ENCODE measurements at places on chromosomes 5 and 9.

- DNase-seq: no peak
Measured at GRCh38 chr5:110343616-110344015, 382.9 kb downstream of the TMEM232 start.

GRCh38 chr5:177130211-177131018 is 3.2 kb upstream of the NSD1 start:
- DNase-seq: no peak

GRCh38 chr9:136552117-136552703 is 6.4 kb upstream of the NOTCH1 start:
- DNase-seq: no peak

DNA sequence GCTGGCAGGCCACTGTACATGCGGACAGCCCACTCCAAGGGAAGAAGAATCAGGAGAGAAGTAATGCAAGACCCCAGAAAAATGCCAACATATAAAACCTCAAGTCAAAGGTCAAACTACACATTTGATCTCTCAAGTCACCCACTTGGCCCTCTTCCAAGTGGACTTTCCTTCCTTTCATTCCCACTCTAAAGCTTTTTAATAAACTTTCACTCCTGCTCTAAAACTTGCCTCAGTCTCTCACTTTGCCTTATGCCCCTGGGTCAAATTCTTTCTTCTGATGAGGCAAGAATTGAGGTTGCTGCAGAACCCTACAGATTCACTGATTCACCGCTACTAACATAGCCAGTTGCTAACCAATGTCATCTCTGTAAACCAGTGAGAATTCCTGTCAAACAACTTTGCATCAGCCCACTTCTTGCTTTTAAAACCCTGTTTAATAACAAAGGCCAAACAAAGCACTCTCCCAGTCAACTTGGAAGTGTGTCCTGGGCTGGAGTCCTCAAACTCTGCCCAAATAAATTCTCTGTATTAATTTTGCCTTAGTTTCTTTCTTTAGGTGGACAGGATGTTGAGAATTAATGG is 6.9 kb upstream of the ATP6V1G1 start:
- no peak for DNase-seq

Data from stimulated activated CD4-positive, alpha-beta T cell treated with anti-CD3 and anti-CD28 coated beads, Interleukin-12 subunit alpha, Interleukin-12 subunit beta, amount 100 ng/mL, for 48 hours (primary cell).